Left lung (tissue), 14 donors: ENCODE measurements at places on chromosomes 6 and 20. TPM values are rescaled to one million over a fixed set of nuclear protein-coding genes. Genes with fewer than 3 reads are reported as not detected.

DNA sequence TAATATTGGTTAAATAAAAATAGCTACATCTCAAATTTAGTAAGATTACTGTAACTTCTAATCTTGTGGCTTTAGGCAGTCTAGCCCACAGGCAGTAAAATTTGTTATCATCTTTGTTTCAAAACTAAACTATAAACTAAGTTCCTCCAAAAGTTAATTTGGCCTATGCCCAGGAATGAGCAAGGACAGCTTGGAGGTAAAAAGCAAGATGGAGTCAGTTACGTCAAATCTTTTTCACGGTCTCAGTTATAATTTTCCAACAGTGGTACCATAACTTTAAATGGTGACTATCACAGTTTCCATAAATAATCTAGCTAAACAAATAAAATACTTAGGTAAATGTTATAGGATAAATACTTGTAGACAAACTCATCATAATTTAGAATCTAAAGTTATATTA lies 63.0 kb downstream of the AGPAT4 start:
- no peak for DNase-seq

GRCh38 chr6:55528624-55529023 lies 50.4 kb downstream of the HMGCLL1 start:
- no peak for DNase-seq

ADGB gene
- polyA plus RNA-seq: 3.8 TPM

DNA sequence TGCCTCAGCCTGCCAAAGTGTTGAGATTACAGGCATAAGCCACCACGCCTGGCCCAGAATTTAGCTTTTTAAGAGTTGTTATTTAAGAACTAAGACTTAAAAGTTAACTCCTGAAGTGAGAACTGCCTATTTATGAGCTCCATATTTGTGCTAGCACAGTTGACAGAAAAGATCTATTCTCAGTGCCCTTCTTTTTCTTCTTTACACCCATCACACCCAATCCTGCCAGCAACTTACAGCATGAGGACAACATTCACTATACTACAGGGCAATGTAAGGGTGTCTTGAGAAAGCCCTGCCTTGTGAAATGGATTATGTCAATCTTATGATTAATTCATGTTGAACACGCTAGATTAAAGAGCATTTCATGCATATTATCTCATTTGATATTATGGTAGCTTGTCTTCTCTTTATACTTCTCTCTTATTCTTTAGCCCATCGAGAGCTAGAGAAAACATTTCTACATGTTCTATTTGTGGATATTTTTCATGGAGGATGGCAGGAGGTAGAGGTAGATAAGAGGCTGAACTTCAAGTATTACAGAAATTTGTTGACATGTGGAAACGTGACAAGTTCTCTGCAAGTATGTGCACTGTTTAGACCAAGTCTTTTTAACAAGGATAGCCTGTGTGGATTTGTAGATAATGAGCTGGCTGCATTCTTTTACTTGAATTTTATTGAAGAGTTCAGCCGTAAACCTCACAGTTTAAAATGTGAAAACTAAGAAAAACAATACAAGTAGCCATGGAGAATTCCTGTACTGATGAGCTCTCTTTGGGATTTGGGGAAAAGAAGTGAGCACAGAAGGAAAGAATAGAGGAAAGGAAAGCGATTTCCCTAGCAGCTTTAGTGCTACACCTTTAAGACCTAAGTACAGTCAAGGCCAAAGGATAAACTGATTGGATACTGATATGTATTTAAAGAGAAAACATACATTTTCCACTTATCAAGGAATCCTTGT lies 212.2 kb downstream of the ARHGAP18 start:
- no peak for DNase-seq

RNGTT gene
- 17.5 TPM for polyA plus RNA-seq

MOG gene
- 0.10 TPM for polyA plus RNA-seq

DNA sequence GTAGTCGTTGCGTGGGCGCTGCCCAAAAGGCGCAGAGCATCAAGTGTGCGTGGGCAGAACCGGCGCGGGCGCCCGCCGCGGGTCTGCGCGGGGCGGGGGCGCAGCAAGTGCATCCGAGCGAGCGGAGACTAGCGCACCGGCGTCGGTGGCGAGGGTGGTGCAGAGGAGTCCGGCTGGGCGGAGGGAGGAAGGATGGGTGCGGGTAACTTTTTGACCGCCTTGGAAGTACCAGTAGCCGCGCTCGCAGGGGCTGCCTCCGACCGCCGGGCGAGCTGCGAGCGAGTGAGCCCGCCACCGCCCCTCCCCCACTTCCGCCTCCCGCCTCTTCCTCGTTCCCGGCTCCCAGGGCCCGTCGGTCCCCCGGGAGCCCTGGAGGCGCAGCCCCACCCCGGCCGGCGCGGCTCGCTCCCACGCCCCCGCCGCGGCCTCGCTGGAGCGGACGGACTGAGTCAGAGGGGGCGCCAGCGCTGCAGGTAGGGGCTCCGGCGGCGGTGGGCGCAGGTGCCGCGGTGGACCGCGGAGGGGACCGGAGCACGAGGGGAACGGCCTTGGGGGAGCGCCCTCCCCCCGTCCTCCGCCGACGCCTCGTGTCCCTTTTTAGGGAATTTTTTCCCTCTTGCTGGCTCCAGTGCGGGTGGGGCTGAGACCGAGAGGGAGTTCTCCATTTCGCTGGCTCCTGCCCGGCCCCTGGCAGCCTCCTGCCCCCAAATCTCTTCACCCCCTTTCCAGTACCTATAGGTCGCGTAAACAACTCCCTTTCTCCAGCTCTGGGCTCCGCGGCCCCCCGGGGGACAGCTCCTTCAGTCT lies 1.6 kb upstream of the DBNDD2 start:
- DNase-seq: no peak

DNA sequence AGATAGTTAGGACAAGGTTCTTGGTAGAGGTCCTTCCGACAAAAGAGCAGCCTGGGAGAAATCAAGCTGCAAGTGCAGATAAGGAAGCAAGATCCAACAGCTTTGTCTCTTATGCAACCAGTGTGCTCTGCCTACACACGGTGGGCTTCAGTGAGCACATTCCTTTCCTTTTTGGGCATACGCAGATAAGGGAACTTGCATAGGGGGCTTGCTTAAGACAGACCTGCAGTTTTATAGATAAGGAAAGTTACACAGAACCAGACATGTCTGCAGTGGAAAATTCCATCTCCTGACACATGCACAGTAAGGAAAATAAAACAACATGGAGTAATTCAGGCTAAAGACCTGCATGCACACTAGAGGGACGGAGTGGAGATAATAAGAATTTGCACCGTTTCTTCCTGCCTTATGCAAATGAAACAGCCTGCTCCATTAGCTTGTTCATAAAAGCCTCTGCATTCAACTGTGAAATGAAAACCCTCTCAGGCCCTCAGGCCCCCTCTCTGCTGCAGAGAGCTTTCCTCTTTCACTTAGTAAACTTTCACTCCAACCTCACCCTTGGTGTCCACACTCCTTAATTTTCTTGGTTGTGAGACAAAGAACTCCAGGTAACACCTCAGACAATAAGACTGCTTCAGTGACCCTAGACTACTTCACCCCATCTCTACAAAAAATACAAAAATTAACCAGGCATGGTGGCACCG lies 97.5 kb upstream of the MYLIP start:
- DNase-seq: no peak

GRM4 gene
- polyA plus RNA-seq: 0.44 TPM

GJA10 gene
- not detected for polyA plus RNA-seq
